ENCODE measurements at places on chromosomes 5 and 9.

- no peak for DNase-seq
Observed at GRCh38 chr9:121821326-121821725, 169.9 kb downstream of the DAB2IP start.

GRCh38 chr5:174464504-174465165 lies 259.7 kb upstream of the MSX2 start:
- no peak for DNase-seq

GRCh38 chr5:37837414-37838032 lies 2.3 kb downstream of the GDNF start:
- DNase-seq: peak; percentile 92

DNA sequence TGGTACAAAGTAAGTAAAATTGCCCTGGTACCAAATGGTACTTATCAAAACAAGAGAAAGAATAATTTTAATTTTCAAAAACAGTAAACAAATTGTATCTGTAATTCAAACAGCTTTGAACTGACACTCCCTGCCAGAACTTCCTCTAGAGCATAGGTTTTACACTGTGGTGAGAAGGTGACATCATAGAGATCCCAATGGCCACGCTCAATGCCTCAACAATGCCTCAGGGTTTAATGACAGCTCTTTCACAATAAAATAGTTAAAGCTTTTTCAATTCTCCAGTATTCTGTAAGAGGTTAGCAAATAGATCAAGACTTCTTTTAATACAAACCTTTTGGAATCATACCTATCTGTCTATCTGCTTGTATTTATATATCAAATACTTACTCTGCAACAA lies 437.1 kb downstream of the PRR16 start:
- DNase-seq: no peak
